CD4-positive, alpha-beta memory T cell (primary cell): ENCODE measurements at places on chromosomes 4 and X.

GRCh38 chrX:52078131-52078530, 9.1 kb upstream of the MAGED4B start:
- DNase-seq: no peak

DNA sequence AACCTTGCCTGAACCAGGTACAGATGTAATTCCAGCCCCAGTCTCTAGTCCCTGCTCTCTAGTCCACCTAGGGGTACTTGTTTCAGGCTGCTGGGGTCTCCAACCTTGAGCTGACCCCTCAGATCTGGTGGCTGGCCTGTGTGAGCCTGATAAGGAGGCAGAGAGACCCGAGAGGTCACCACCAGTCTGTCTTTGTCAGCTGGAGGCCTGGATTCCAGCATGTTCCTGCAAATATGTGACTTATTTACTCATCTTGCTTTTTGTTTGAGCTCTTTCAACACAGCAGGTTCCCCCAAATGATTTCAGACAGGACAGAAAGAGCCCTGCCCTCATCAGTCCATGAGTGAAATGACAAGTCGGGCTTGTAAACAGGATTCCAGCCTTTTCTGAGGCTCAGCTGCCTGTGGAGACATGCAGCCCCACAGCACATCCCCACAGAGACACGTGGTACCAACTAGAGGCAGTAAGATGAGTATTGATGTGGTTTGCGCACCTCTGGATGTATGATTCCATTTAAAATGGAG, 37.5 kb upstream of the STK26 start:
- DNase-seq: no peak

GRCh38 chrX:114584983-114585842, 1.3 kb downstream of the HTR2C start:
- DNase-seq: no peak

DNA sequence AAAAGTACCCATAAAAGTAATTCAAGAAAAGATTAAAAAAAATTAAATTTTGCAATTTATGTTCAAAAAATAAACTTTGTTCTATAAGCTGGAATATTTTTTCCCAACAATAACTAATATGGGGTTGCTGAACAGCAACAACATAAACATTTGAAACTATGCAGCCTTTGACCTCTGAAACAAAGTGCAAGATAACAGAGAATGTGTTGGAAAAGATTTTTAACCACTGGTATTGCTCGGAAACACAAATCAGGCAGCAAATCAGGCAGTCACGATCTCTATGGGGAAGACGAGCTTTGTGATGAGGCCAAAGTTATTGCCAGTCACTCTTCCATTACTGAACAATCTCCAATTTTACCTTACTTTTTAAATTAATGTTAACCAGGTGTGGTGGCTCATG, 332.1 kb downstream of the PABPC4L start:
- DNase-seq: no peak

- DNase-seq: no peak
These were observed 580.8 kb upstream of the TENM3 start for GRCh38 chr4:181662383-181662782.

- no peak for DNase-seq
These were observed 506.9 kb downstream of the MAGEB5 start for GRCh38 chrX:26722666-26723428.

DNA sequence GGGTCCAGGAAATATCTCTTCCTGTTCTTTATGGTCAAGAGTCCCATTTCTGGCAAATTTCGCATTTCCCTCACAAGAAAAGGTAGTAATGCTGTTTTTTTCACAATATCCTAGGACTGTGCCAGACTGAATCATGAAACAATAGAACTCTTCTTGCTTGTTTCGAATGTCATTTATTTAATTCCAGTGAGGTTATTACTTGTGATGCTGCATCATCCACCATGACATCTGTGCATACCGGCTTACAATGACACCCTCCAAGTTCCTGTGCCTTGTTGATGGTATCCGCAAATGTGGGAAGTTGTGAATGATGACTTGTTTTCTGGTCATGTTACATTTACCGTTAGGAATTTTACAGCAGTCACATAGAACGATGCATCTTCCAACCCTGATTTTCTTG, 42.9 kb upstream of the SPRY1 start:
- no peak for DNase-seq

GRCh38 chrX:153755136-153755535, 8.9 kb upstream of the PLXNB3 start:
- peak; percentile 12 for DNase-seq

DNA sequence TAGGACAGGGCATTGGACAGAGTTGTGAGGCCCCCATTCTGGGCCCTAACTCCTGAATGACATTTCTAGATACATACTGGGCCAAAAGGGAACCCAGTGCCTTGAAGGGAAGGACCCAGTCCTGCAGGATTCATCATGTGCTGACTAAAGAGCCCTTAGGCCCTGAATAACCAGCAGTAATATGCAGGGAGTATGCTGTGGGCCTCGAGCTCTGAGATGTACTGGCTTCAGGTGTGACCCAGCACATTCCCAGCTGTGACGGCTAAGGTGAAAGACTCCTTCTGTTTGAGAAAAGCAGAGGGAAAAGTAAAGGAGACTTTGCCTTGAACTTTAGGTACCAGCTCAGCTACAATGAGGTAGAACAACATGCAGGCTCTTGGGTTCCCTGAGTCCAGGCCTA, 138.2 kb upstream of the HUWE1 start:
- DNase-seq: no peak

GRCh38 chr4:15653864-15654592, 1.1 kb downstream of the FBXL5 start:
- DNase-seq: no peak

DNA sequence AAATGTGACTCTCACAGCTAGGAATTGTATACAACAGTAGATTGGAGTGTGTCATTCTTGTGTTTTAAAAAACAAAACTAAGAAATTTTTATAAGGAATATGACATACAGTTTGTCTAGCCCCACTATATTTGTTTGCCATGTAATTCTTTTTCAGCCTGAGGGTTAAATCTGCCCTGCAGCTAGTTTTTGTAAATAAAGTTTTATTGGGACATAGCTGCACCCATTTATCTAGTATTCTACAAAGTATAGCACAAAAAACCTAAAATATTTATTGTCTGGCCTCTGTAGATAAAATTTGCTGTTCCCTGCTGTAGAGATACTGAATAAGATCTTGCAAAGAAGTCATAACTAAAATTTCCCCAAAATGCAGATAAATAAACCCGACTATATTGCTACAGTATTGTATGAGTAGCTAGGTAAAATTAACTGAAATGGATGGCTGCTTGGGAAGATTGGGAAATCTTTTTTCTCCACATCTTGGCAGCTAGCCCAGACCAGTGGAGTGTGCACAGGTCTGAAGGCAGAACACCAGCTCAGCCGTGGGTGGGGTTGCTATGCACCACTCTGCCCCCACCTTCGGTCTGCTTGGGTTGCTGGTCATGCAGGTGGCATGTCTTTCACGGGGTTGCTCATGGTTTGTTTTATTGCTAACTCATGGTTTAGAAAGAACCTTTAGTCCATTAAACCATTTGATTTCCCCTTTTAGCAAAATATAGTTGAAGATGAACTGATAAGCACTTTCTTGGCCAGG, 127.9 kb downstream of the KLHL8 start:
- no peak for DNase-seq

GRCh38 chrX:115047181-115047580, 29.8 kb upstream of the IL13RA2 start:
- DNase-seq: no peak

- no peak for DNase-seq
These were observed 219.7 kb upstream of the FGF13 start for GRCh38 chrX:138931212-138931611.

GRCh38 chrX:78759081-78759480, 11.6 kb downstream of the LPAR4 start:
- DNase-seq: no peak

GRCh38 chr4:140790765-140791164, 34.6 kb upstream of the TBC1D9 start:
- no peak for DNase-seq

DNA sequence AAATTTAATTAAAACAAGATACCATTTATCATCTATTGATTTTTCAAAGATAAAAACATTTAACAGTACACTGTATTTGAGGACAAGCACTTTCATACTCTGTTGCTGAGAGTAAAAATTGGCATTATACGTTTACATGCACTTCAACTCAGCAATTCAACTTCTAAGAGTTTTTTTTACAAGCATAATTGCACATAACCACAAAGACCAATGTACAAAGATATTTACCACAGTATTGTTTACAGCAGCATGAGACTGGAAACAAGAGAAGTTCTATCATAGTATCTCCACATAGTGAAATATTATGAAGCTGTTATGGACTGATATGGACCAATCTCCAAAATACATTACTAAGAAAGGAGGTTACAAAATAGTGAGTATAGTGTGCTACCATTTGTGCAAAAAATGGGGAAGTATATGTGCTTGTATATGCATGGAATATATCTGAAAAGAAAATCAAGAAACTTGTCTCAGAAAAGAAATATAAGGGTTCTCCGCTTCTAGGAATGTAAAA, 10.9 kb downstream of the GAB3 start:
- no peak for DNase-seq

- no peak for DNase-seq
These were observed at the start of gene PRRG1 for GRCh38 chrX:37349221-37350033. TSS of gene PRRG1 (plus strand) at chrX:37349364. CDS start at chrX:37406250, 56,886 bp downstream.

GRCh38 chrX:93637591-93637990, 35.8 kb downstream of the NAP1L3 start:
- no peak for DNase-seq

- DNase-seq: no peak
These were observed 120.6 kb upstream of the TBC1D9 start for GRCh38 chr4:140876615-140877364.

- no peak for DNase-seq
These were observed 1.7 kb downstream of the FRAS1 start for GRCh38 chr4:78058591-78059523.

DNA sequence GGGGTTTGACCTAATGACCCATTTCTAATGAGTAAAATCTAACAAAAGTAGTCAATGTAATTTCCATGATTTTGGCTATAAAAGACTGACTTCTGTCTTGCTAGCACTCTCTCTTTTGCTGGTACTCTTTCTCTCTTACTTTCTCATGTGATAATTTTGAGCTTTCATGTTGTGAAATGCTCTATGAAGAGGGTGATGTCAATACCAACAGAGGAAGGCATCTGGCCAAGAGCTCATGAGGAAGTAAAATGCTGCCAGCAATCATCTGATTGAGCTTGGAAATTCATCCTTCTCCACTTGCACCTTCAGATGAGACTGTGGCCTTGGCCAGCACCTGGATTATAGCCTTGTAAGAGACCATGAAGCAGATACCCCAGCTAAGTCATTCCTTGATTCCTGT, 347.7 kb downstream of the HS3ST1 start:
- DNase-seq: no peak

DNA sequence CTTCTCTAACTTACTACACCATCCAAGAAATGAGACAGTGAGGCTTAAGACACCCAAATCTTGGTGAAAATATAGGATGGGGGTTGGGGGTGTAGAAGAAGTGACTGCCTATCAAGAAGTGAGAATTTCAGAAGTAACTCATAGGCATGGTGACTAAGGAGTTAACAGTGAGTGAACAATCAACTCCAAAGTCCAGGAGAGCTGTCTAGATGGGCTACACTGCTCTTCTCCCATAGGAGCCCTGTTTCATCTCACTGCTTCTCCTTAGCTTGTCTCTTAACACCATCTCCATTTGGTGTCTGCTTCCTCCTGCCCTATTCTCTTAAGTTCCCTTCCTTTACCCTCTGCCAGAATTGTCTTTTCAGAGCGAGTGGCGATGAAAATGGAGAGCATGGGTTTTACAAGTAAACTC, 22.7 kb downstream of the FABP2 start:
- DNase-seq: no peak

- DNase-seq: no peak
These were observed 63.7 kb upstream of the ESX1 start for GRCh38 chrX:104318330-104319009.
